Activated B cell treated with CpG ODN at 0.5 μM for 24 hours (primary cell): ENCODE measurements at places on chromosomes 7 and 10.

- DNase-seq: no peak
Measured at GRCh38 chr7:139771001-139771956, 6.5 kb downstream of the HIPK2 start.

DNA sequence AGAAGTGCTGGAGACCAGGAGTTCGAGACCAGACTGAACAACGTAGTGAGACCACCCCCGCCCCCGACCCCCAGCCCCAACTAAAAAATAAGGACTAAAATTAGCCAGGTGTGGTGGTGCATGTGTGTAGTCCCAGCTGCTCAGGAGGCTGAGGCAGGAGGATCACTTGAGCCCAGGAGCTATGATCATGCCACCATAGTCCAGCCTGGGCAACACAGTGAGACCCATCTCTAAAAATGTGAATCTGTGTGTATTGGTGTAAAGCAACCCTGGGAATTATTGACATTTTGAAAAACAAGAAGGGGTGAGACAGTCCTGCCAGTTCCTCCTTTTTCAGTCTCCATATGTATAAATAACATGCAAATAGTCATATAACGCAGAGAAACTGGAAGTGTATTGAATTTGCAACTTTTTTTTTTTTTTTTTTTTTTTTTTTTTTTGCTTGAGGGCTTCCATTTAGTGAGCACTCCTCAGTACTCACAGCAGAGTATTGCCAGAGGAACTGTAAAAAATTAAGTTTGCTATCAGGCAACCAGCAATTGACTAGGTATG is 3.4 kb upstream of the ITGB1 start:
- no peak for DNase-seq

GRCh38 chr7:4825081-4825480 is 36.7 kb downstream of the PAPOLB start:
- no peak for DNase-seq

GRCh38 chr10:22670788-22671187 is 43.6 kb downstream of the PIP4K2A start:
- no peak for DNase-seq

GRCh38 chr7:134761266-134761665 is 18.2 kb upstream of the CALD1 start:
- no peak for DNase-seq

DNA sequence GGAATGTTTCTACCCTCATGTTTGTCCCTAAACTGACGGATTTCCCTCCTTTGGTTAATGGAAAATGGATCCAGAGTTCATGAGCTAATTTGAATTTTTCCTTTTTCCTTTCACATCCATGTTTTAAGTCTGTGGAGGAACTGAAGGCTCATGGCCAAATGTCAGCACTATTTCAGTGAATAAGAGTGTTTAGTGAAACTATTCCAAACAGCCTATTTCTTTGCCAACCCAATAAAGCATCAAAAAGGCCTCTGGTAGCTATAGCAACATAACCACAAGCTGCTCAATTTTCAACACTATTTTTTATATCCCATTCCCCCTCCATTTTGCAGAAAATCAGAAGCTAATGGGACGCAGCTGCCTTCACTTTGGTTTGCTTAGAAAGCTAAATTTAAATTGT is 1454.1 kb downstream of the GATA3 start:
- DNase-seq: no peak

DNA sequence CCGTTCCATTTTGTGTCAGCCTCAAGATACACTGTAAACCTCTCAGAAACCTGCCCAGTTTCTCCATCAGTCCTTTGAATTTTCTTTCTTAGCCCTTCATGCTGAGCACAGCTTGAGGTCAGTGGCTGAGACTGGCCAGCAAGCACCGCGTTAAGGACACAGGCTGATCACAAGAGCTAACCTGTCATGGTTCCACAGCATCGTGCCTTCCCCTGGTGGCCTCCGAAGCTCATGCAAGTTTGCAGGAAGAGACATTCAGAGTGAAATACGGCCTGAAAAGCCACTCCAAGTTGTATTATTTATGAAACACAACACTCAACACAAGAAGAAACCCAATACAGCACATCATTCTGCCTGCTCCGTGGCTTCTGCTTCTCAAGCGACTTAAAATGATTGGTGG is 57.0 kb upstream of the PFKP start:
- DNase-seq: no peak

GRCh38 chr10:110032801-110033700 is 25.3 kb downstream of the ADD3 start:
- no peak for DNase-seq

GRCh38 chr10:115818012-115818411 is 455.0 kb downstream of the GFRA1 start:
- DNase-seq: no peak

- no peak for DNase-seq
Measured at GRCh38 chr7:92868683-92869293, 32.4 kb upstream of the CDK6 start.

- no peak for DNase-seq
Measured at GRCh38 chr7:107958764-107959526, 44.0 kb downstream of the LAMB1 start.

GRCh38 chr7:111638078-111638477 is 75.8 kb upstream of the IMMP2L start:
- DNase-seq: no peak

- DNase-seq: no peak
Measured at GRCh38 chr7:14761510-14762296, 140.8 kb downstream of the DGKB start.

DNA sequence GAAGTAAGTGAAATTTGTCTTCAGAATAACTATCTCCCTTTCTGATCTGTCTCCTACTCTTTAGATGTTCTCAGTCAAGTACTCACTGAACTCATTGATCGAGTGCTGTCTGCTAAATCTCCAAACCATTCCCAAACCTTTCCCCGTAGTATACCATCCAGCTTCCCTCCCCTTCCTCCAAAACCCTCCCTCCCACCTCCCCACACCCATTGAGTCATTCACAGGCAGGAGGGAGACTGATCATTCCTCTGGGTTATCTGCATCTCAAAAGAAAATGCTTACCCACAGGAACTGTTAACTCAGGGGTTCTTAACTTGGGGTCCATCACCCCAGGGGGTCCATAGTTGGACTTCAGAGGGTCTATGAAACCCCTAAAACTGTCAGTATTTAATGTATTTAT is 37.4 kb downstream of the GOT1 start:
- DNase-seq: no peak

DNA sequence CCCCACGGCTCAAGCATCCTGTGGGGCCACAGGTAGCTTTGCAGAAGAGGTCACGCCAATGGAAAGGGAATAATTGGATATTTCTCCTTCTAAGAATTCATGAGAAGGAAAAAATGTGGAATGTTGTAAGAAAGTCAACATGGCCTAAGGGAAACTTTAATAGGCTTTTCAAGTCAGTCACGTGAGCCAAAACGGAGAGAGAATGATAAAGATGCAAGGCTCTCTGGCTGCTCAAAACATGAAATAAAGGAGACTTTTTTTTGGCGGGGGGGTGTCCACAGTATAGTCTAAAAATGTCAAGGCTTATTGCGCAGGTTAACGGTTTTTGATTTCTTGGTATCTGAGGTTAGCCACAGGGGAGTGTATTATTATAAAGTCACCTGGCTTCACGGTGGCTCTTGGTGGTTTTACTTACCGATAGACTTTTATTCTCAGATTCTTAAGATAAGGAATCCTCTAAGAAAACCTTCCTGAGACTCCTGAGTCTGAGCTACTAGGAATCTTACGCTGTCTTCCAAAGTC is 148.1 kb downstream of the ARHGAP21 start:
- no peak for DNase-seq

DNA sequence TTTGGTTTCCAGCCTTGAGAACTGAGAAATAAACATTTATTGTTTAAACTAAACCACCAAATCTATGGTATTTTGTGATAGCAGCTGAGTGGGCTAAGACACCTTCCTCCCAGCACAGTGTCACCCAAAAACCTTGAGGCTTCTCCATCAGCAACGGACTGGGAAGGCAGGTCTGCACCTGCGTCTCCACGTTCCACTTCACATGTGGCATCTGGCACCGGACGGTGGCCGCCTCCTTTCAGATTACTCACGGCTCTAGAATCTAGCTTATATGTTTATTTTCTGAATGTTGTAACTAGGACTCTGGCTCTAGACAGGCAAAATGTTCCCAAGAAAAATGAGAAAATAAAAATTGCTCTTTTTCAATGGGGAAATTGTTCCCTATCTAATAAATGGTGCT is 201.0 kb downstream of the ADARB2 start:
- DNase-seq: no peak

DNA sequence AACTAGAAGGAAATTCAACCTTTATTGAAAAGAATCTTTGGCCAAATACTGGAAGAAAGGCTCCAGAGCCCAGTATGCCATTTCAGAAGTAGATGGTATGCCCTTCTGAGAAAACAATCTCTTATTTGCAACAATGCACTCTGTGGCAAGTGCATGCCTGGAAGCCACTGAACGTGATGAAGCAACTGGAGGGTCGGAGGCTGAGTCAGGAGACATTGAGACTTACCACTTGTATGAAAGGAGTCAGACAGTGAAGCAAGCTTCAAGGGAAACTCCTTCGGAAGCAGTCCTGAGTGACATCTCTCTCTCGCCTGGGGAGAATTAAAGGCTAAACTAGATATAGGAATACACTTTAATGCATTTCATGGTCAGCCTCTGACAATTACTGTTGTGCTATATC is 353.7 kb downstream of the NRG3 start:
- DNase-seq: no peak

DNA sequence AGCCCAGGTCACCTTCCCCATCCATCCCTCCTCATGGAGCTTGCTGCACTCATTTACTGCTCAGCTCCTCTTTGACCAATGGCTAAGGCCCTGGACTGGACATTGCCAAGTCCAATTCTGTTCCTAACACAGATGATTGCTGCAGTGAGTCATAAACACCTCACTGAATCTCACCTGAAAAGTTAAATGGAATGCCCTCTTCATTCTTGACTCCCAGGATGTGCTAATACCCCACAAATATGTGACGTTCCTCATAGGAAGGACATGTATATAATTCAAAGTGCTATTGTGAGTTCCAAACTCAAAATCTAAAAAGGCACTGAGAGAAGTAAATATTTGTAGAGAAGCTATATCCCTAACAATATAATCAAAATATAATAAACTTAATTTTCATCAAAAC is 73.5 kb upstream of the DLX6 start:
- DNase-seq: no peak

- no peak for DNase-seq
Measured at GRCh38 chr10:73113551-73113950, 3.3 kb downstream of the NUDT13 start.

DNA sequence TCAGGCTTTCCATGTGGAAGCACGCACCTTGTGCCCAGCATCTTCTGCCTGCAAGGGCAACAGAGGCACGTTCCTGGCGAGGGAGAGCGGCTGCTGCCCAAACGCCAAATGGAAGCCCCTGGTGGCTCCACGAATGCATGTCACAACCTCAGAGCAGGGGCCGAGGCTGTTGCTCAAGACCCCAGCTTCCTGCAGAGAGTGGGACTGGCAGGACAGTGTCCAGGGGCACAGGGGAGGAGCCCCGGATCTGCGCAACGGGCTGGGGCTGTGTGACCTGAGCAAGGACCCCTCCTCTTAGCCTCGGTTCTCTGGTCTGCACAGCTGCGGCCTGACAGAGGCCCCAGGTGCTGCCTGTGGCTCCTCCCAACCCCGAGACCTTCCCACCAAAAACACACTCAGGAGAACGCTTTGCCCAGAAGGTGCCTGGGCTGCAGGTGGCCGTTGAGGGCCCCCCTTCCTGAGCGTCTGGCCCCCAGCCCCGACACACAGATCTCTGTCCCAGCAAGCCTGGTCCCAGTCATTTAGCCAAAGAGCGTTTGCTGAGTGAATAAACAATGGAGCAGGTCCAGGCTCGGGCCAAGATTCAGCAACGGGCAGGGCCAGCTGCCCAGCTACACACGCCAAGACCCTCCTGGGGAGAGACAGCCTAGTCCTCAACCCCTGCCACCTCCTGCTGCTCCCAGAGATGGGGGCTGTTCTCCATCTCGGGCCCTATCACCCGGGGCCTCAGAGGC is 1.2 kb downstream of the MICALL2 start:
- no peak for DNase-seq

- no peak for DNase-seq
Measured at GRCh38 chr10:88565072-88565471, 18.0 kb downstream of the RNLS start.

DNA sequence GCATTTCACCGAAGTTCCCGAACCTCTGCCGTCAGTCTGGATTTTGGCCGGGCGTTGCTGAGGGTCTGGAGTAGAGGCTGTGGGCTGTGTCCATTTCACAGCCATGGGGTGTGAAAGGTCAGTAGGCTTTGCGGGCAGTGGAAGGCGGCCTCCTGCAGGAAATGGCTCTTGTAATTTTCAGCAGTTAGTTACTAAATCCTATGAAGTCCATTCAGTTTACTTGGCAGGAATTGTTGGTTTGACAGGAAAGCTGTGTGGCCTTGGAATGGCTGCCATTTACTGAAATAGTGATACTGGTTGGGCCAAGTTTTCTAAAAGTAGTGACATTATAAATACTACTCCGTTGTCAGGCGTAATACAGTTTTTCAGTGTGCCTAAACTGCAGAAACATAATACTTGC is 303.7 kb downstream of the CCDC3 start:
- DNase-seq: no peak

GRCh38 chr10:14481752-14482151 is 151.0 kb upstream of the FRMD4A start:
- no peak for DNase-seq

DNA sequence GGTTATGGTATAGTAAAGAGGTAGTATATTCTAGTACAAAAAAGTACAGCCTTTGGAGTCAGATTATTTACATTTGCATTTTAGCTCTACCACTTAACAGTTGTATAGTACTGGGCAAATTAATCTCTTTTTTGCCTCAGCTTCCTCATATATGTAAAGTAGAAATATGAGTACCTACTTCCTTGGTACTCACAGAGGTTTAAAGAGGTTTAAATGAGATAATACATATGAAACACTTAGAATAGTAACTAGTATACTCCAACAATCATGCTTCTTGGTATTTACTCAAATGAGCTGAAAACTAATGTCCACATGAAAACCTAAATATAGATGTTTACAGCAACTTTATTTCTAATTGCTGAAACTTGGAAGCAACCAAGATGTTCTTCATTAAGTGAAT is 14.7 kb downstream of the FRA10AC1 start:
- no peak for DNase-seq

- no peak for DNase-seq
Measured at GRCh38 chr7:157132796-157133195, 5.9 kb upstream of the UBE3C start.

DNA sequence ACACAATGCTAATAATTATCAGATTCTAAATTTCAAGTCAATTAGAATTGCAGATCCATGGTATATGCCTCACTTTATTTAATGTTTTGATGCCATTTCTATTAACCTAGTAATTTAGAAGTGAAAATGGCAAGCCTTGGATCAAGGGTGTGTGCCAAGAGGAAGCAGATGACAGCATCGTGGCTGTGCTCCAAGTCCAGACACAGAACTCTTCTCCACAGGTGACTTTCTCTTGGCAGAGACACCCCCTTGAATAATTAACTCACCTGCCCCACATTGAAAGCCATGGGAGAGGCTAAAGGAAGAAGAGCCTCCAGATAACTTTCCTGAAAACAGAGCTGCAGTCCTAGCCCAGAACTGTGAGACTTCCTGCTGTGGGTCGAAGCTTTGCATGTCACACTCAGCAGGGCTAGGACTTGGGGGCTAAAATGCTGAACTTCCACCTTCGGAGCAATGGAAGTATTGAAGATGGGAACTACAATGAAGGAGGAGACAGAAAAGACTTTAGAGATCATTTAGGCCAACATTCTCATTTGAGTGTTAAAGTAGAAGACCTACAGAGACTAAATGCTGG is 996 bp upstream of the C10orf90 start:
- no peak for DNase-seq
